ENCODE measurements at places on chromosomes 7 and 10. TPM values are rescaled to one million over a fixed set of nuclear protein-coding genes. Genes with fewer than 3 reads are reported as not detected.

GRCh38 chr10:132527339-132528063 is 10.1 kb upstream of the INPP5A start:
- H3K27me3 ChIP-seq, result no peaks in the 10 kb centered on the region
- no peak for DNase-seq
- no peaks in the 10 kb centered on the region for H3K36me3 ChIP-seq
- no peak overlapping the region for H3K27ac ChIP-seq

- H3K27ac ChIP-seq, result no peak overlapping the region
- no peaks in the 10 kb centered on the region for H3K4me1 ChIP-seq
- DNase-seq, result no peak
- no peak overlapping the region for H3K4me3 ChIP-seq
- H3K27me3 ChIP-seq, result no peaks in the 10 kb centered on the region
- H3K36me3 ChIP-seq, result no peaks in the 10 kb centered on the region
Measured at GRCh38 chr7:102317231-102318059, 30.8 kb downstream of the SH2B2 start.

- H3K36me3 ChIP-seq, result no peaks in the 10 kb centered on the region
- no peak for DNase-seq
- no peak overlapping the region for H3K4me3 ChIP-seq
- no peak overlapping the region for H3K27ac ChIP-seq
- H3K4me1 ChIP-seq, result no peaks in the 10 kb centered on the region
Measured at GRCh38 chr7:142039231-142039630, 43.6 kb downstream of the MGAM start.

The AVPI1 gene
- total RNA-seq, result 22.5 TPM

The PCBD1 gene
- 230 TPM for total RNA-seq

The CALN1 gene
- total RNA-seq, result 0.47 TPM

All from right lobe of liver (tissue), 6 donors.